Calu3 (cell line): ENCODE measurements at places on chromosomes 11 and 22. TPM values are rescaled to one million over a fixed set of nuclear protein-coding genes. Genes with fewer than 3 reads are reported as not detected.

GRCh38 chr11:58998480-58999290 is 59.4 kb downstream of the GLYATL1 start:
- no peak for DNase-seq

- peak; percentile 87 for DNase-seq
These were observed 53.1 kb downstream of the CNTF start for GRCh38 chr11:58675334-58676155.

DNA sequence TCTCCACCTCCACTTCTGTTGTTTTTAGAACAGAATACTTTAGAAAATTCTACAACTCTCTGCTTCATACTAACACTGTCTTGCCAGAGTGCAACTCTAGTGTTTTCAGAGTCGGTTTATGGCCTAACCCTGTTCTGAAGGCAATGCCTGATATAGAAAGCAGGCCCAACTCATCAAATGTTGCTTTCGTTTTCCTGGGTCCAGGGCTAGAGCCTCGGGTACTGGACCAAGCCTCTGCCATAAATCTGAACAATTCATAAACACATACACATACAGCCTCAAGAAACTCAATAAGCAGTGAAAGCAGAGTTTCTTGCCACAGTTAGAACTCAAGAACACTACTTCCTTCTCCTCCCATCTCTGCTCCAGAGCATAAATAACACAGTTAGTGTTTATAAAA is 9.8 kb downstream of the TMEM218 start:
- DNase-seq = no peak

The TMPRSS6 gene
- total RNA-seq = not detected in 2 replicates

DNA sequence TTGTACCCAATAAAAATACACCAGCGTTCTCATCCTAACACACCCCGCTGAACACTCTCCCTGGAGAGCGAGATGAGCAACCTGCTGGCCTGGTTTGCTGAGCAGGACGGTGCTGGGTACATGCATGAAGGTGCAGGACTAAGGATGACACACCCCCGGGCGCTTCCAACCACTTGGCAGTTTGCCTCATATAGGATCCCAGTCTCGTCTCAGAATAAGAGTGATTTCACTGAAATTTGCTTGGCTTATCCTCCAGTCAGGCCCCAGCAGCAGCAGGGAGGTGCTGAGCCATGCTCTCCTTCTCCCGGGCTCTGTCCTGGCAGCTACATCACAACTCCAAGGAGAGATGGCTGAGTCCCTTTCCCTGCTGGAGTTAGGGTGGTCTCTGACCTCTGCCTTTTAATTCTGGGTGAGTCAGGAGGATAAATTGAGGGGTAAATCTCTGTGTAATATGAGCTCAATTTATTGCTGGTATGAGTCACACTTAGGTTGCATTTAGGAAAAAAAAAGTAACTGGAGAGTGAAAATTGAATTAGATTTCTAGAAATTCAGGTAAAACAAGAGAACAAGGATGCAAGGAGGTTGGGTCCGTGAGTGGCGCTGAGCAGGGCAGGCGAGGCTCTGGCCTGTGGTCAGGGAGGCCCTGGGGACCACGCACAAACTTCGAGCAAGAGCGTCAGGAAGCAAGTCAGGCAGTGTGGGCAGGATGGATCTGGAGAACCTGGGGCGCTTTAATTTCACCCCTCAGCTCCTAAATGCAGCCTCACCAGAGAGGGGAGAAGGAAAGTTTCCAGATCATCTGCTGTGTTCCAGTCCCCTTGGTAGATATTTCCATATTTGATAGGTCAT is 974.0 kb downstream of the TBC1D22A start:
- DNase-seq = no peak

GRCh38 chr11:110972640-110973039 is 260.4 kb upstream of the ARHGAP20 start:
- DNase-seq = no peak

DNA sequence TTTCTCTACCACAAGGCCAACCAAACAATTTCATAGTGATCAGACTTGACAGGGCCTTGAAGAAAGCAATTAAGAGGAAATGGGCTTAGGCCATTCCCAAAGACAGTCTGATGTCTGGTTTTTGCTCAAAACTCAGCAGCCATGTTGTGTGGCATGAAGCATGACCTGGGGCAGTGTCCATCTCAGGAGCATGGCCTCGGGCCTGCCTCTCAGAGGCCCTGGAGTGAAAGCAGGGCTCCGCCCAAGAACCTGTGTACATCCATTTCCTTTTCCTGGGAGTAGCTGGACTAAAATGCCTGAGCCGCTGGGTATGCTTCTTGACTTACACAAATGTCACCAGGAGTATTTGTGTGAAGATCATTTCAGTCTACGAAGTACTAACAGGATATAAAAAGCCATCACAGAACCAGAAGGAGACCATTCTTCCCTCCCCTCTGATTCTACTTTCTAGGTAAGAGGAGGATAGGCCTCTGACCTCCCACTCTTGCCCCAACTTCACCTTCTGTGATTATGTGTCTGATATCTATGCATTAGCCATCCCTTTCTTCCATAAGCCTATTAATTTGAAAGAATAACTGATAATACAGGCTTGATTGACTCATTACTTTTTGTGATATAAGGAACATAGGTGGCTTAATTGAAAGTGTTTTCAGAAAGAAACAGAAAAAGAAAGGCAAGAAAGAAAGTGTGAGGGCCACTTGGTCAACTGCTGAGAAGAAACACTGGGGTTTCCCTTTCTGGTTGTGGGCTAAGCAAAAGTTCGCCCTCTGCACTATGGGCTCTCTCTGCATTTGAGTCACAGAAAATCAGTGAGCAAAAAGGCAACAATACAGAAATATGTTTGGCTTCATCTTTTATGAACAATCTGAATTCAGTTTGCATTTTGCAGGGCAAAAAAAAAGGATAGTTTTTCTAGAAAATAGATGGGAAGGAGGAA is 188.6 kb upstream of the MTMR2 start:
- no peak for DNase-seq

The APIP gene
- total RNA-seq = 41.2 and 42.4 TPM in 2 replicates

DNA sequence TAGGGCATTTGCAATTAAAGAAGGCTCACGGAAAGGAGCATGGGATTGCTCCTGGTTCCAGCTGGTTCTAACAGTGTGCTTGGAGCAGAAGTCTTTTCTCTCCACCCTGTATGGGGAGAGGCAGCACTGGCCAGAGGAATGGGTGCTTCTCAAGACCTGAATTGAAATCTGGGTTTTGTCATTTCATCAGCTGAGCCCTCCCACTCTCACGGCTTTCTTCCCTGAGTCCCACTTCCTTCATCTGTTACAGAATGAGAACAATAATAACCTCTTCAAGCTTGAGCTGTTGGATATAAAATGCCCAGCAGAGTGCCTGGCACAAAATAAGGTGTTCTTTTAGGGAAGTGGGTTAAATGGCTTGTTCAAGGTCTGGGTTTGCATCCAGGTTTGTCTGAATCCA is 17.2 kb downstream of the CNTF start:
- no peak for DNase-seq

The SAA4 gene
- total RNA-seq = 2.6 and 7.2 TPM in 2 replicates
